ENCODE measurements at places on chromosomes 2 and 18. TPM values are rescaled to one million over a fixed set of nuclear protein-coding genes. Genes with fewer than 3 reads are reported as not detected.

CFAP210 gene
- total RNA-seq = not detected

GALNT5 gene
- 59.4 TPM for total RNA-seq

CYP26B1 gene
- total RNA-seq = 4.7 TPM

PROM2 gene
- 16.4 TPM for total RNA-seq

GPR155 gene
- total RNA-seq = 3.6 TPM

L3MBTL4 gene
- total RNA-seq = 10.1 TPM

ANKRD30BL gene
- not detected for total RNA-seq

POU3F3 gene
- not detected for total RNA-seq

BOK gene
- total RNA-seq = 66.5 TPM

RAB6C gene
- total RNA-seq = not detected

CSRNP3 gene
- 1.5 TPM for total RNA-seq

CYTIP gene
- 25.1 TPM for total RNA-seq

OSR1 gene
- 20.5 TPM for total RNA-seq

HNMT gene
- total RNA-seq = 53.0 TPM

TEKT4 gene
- total RNA-seq = not detected

PELI1 gene
- total RNA-seq = 37.5 TPM

DSG1 gene
- total RNA-seq = not detected

MAP2 gene
- 67.1 TPM for total RNA-seq

MROH2A gene
- total RNA-seq = 0.32 TPM

MTERF4 gene
- 24.9 TPM for total RNA-seq

HOXD3 gene
- 1.0 TPM for total RNA-seq

DCC gene
- 0.61 TPM for total RNA-seq

GNLY gene
- 9.2 TPM for total RNA-seq

TUBA4B gene
- 3.0 TPM for total RNA-seq

OTX1 gene
- 0.12 TPM for total RNA-seq

All from left lung (tissue), 14 donors.